AG09309 (cell line): ENCODE measurements at places on chromosomes 3 and 15.

- no peak for DNase-seq
Observed at GRCh38 chr3:29536016-29536758, 255.3 kb downstream of the RBMS3 start.

GRCh38 chr3:24615177-24615576 lies 120.5 kb upstream of the THRB start:
- no peak for DNase-seq

GRCh38 chr3:143031327-143031726 lies 30.0 kb downstream of the U2SURP start:
- no peak for DNase-seq

GRCh38 chr3:149941186-149941585 lies 29.5 kb downstream of the PFN2 start:
- DNase-seq: no peak

- DNase-seq: no peak
Observed at GRCh38 chr3:173819368-173819767, 421.8 kb downstream of the NLGN1 start.

- no peak for DNase-seq
Observed at GRCh38 chr15:33912326-33912725, 56.0 kb upstream of the CHRM5 start.

DNA sequence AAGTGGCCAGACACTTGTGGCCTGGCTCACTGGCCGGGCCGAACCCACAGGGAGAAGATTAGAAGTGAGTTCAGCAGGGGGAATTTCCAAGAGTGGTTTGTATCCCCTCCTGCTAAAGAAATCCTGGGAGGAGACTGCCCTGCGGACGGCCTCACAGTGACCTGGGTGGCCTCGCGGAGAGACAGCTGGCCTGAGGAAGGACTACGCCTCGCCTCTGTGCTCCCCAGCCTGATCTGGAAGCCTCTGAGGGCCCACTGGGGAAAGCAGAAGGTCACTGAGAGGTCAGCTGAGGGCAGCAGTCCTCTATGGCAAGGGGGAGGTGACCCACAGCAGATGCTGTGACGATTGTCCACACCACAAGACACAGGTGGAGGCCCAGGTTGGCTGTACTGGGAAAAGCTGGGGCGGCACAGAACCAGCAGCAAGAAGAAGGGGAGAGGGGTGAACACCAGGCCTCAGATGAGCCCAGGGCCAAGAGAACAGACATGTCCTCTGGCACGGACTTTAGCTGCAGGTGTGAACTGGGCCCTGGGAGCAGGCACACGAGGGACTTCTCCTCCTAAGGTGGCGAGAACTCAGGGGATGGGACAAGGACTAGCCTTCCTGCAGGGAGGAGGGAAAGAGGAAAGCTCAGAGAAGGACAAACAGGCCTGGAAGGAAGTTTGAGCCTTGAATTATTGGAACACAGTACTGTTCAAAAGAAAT lies 37.2 kb upstream of the DLG1 start:
- DNase-seq: no peak

DNA sequence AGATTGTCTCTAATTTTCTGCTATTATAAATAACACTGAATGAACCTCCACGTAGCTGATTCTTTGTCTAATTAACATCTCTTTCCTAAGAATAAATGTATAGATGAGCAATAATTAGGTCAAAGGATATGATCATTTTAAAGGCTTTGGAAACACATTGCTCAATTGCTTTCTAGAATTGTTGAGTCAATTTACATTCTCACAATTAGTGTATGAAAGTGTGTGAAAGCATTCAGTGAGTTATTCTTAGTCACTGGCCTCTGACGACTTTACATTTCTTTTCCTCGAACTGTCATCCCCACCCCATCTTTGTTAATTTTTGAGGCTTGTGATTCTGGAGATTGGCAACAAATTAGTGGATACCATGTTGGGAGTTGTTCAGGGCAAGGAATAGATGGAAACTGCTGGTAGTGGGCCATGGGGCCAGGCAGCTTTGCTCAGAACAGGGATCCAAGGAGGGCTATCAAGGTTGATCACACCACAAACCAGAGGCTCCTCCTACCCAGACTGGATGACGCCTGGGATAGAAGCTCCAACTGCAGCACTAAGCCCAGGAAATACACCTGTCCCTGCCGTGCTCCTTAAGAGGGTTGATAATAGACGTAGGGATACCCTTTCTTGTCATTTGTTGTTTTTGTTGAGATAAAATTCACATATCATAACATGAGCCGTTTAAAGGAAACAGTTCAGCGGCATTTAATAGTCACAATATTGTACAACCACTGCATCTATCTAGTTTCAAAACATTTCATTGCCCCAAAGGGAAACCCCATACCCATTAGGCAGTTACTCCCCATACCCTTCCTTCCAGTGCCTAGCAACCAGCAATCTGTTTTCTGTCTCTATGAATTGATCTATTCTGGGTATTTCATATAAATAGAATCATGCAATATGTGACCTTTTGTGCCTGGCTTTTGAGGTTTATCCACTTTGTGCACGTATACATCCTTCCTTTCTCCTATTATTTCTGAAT lies 27.9 kb downstream of the EIF1B start:
- no peak for DNase-seq

GRCh38 chr3:115239717-115240116 lies 92.6 kb upstream of the ZBTB20 start:
- peak; percentile 96 for DNase-seq

DNA sequence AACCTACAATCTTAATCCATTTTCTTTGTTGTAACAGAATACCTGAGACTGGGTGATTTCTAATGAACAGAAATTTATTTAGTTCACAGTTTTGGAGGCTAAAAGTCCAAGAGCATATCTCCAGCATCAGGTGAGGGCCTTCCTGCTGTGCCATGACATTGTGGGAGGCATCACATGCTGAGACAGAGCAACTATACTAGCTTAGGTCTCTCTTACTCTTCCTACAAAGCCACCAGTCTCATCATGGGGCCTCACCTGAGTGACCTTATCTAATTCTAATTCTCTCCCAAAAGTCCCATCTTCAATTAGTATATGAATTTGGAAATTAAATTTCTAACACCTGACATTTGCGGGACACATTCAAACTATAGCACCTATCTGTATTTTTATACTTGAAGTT lies 247.1 kb upstream of the MRPL3 start:
- DNase-seq: no peak

- DNase-seq: no peak
Observed at GRCh38 chr15:64894395-64895056, 17.2 kb upstream of the ANKDD1A start.

DNA sequence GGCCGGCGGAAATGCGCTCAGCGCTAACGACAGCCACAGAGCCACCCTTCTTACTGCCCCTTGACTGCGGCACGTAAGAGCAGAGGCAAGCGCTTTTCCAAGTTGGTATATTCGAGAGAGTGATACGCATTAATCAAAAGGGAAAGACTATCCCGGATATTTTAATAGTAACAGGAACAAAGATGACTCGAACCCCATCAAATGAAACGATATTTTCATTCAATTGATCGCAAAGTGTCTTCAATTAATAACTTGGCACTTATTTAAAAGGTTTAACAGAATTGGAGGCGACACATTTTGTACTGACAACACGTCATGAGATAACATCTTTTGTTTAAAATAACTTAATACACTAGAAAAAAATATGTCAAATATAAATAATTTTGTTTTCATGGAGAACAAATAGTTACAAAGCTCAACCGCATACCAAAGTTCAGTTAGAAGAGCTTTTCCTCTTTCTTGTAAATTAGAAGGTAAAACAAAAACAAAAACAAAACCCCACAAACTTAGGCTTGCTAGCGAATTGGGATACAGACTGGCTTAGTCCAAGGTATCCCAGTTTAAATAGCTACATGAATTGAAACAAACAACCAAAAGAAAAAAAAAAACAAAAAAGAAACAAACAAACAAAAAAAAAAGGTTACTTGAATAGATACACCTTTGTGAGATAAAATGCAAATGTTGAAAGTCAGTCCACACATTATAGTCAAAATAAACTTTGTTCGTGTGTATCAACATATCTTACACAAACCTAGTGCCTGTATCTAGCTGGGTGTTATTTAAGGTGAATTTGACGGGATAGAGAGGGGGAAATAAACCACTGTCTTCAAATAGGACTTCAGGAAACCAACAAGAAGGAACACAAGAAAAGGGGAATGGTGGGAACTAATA lies 10.2 kb downstream of the SHOX2 start:
- DNase-seq: no peak

GRCh38 chr3:192422321-192422996 lies 304.9 kb downstream of the FGF12 start:
- DNase-seq: no peak

DNA sequence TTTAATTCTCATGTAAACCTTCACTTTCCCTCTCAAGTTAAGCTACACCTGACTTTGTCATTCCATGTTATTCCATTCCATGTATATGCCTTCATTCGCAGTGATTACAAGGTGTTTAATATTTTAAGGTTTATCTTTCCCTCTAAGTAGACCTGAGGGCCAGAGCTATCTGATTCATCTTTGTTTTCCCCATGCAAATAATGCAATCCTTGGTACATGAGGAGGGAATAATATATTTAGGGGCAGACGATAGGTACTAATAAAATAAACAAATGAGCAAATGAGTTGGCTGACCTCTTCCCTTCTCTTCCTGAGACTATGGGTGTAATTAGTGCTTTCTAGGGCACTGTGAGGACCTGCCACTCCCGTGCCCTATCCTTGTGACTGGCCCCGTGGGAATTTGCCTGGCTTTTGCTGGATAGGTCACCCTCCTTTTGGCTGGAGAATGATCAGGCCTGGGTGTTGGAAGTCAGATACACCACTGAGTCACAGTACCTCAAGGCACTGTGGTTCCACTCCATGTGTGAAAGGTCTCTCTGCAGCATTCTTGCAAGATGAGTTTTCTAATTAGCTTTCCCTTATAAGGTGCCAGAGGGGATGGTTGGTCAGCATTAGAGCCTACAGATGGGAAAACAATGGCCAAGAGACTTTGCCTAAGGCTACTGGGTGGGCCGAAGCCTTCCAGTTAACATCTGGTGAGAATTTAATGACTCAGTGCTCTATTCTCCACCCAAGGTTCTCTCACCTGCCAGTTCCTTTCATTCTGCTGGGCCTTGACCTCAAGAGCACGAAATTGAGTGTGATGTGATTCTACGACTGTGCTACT lies 183.2 kb downstream of the P3H2 start:
- peak; percentile 100 for DNase-seq

DNA sequence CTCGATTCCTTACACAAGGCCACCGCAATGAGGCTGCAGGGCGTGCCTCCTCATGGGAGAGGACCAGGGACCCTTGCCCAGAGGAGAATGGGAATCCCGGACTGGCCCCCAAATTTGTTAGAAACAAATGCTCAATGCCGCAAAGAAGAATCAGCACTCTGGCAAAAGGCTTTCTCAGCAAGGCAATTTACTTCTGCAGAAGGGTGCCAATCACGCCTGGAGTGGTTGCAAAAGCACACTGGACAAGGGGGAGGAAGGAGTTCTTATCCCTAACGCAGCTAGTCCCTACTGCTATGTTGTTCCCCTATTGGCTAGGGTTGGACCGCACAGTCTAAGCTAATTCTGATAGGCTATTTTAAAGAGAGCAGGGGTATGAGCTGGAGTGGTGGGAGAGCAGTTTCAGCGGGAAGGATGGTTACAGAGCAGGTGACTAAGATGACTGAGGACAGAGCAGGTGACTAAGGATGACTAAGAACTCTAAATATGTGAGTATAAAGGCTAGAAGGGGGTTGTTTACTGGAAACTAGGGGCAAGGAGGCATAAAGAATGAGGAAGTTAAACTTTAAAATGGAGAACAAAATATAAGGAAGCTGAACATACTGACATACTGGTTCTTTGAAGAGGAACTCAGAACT lies 48.5 kb downstream of the KATNBL1 start:
- no peak for DNase-seq

- no peak for DNase-seq
Observed at GRCh38 chr15:78222745-78223395, 11.5 kb downstream of the ACSBG1 start.

DNA sequence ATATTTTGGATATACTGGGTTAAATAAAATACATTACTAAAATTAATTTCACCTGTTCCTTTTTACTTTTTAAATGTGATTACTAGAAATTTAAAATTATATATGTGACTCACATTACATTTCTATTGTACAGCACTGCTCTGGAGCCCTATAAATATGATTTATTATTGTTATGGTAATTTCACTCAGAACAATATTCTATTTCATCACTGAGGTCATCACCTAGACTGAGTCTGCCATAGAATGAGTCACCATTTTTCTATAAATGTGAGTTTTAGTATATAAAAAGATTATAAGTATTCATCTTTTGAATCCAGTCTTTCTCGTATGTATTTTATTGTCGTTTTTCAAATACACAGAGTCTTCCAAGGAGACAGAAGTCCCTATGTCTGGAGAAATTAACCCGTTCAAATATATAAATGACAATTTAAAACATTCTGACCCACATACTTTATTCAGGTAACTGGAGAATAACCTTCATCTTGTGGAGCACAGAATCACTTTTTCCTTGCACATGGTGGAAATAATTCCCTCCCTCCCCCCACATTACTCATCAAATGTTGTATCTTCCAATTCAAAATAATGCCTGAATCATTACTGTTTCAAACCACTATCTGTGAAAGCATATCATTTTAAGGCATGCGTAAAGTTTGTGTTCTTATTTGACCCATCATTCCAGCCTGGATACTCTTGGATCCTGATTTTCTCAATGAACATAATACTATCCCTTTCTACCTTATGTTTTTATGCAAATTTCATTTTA lies 30.0 kb downstream of the CHST14 start:
- DNase-seq: no peak

DNA sequence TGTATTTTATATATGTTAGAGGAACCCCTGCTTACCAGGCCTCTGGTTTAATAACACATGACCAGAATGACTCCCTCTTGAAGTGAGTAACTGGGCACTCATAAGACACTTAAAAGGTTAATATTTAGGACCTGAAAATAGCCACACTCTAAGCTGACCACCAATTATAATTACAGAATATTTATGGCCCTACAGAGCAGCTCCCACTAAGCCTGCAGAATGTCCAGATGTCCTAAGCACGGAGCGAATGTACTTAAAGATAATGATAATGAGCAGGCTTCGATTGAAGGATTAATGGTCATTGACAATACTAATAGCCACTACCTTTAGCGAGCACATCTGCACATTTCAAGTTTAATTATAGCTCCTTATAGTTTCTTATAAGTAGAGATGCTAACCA lies 22.8 kb upstream of the KCTD6 start:
- DNase-seq: no peak

GRCh38 chr15:85609492-85609891 lies 185.2 kb downstream of the KLHL25 start:
- DNase-seq: no peak

DNA sequence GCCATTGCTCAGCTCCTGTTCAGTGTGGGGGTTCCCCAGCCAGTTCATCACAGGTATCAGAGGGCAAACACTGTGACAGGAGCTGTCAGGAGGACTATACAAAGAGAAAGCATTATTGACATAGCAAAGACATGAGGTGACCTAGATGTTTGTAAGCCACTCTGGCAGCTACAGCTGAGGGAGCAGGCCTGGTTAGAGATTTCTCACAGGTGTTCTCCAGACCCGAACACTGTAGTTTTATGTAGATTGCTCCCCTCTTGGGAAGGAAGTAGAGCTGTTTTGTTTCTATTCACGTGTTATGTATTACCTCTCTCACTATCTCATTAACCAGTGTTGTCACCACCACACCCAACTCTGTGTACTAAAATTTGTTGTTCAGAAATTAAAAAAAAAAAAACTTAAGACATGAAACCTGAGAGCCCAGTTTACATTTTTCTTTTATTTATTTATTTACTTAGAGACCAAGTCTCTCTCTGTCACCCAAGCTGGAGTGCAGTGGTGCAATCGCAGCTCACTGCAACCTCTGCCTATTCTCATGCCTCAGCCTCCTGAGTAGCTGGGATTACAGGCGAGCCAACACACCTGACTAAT lies 123.7 kb downstream of the RBPMS2 start:
- DNase-seq: no peak
